ENCODE measurements at places on chromosomes 5 and 9.

DNA sequence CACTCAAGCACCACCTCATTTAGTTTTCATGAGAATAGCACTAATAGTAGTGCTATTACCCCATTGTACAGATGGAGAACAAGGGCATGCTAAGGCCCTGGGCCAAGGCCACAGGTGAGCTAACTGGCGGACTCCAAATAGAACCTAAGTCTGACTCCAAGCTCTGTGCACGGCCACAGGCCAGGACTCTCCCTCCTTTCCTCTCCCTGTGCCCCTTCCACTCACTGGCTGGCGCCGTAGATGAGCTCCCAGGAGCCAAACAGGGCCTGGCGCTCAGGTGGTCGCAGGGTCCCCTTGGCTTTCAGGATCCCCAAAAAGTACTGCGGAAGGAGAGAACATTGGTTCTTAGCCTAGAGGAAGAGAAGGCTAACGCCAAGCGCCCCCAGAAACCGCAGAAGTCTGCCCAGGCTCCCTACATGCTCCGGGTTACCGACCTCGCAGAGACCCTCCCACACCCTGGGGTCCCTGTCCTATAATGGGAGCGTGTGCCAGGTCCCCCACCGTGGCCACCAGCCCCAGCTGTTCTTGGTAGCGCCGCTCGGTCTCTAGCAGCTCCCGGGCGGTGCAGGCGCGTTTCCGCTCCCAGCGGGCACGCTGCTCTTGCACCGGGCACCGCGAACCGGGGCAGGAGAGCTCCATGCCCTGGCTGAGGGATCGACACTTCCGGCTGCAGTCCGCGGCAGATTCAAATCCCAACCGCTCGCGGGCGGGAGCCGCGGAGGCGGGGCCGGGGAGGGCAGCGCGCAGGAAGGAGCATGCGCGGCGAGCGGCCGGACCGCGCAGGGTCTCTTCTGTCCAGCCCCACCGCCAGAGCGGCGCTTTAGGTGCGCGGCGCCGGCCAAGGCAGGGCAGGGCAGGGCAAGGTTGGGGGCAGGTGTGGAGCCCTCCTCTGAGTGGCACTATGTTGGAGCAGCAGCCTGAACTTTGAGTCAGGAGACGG is at the start of gene ARHGEF39:
Gene ARHGEF39, minus strand, starts transcription at position 665 of the 940 bp plus-strand sequence. Its CDS starts 26 bp downstream, at position 639.
- DNase-seq: peak; percentile 71

GRCh38 chr5:117892360-117892759 is 1096.0 kb downstream of the DTWD2 start:
- no peak for DNase-seq

- DNase-seq: no peak
Measured at GRCh38 chr9:132237481-132237880, 75.6 kb downstream of the NTNG2 start.

- DNase-seq: no peak
Measured at GRCh38 chr5:82290908-82291307, 12.8 kb upstream of the RPS23 start.
